CD4-positive, alpha-beta T cell treated with Interferon alpha-2 for 1 hour (primary cell): ENCODE measurements at places on chromosomes 6 and 20.

- no peak for DNase-seq
Measured at GRCh38 chr6:167394339-167394738, 69.5 kb downstream of the TTLL2 start.

DNA sequence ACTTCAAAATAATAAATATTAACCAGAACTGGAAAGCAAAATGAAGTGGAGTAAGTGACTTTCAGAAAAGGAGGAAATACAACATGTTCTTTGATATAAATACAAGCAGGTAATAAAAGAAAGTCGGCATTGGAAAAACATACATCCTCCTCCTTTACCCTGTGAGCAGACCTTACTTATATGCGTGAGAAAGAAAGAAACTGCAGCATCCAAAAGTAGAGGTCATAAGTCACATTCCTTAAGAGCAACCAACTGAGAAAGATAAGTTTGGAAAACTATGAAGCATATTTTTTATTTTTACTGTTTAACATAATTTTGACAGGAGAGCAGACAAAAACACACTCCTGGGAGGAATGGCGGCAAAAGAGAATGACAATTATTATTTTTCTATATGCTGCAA lies 155.5 kb downstream of the HACE1 start:
- DNase-seq, result no peak

DNA sequence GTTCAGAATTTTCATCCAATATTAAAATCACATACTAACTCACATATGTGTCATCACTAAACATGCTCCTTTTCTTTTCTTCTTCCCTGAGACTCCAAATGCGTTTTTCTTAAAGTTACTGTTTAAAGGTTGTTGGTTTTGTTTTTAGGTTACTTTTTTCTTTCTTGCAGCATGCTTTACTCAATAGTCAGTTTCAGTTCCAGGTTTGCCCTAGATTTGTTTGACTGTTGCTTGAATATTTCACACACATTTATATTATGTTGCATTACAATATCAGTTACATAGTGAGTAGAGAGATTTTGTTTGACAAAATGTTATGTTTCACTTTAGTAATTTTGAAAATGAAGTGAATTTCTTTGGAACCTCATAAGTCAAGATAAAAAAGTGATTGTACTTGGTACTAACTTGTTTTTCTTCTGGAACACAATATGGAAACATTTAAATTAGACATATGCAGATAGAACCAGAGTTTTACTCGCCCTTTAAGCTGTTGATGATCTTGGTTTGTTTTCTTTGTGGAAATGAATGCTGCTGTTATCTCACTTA lies 27.3 kb downstream of the FNDC1 start:
- no peak for DNase-seq

GRCh38 chr20:51710361-51710894 lies 57.8 kb downstream of the ATP9A start:
- DNase-seq, result no peak

- no peak for DNase-seq
Measured at GRCh38 chr6:131916847-131917246, 34.3 kb downstream of the CCN2 start.

- DNase-seq, result no peak
Measured at GRCh38 chr6:3592371-3592941, 135.6 kb upstream of the SLC22A23 start.
